Caco-2 (cell line): ENCODE measurements at places on chromosomes 1 and 21.

DNA sequence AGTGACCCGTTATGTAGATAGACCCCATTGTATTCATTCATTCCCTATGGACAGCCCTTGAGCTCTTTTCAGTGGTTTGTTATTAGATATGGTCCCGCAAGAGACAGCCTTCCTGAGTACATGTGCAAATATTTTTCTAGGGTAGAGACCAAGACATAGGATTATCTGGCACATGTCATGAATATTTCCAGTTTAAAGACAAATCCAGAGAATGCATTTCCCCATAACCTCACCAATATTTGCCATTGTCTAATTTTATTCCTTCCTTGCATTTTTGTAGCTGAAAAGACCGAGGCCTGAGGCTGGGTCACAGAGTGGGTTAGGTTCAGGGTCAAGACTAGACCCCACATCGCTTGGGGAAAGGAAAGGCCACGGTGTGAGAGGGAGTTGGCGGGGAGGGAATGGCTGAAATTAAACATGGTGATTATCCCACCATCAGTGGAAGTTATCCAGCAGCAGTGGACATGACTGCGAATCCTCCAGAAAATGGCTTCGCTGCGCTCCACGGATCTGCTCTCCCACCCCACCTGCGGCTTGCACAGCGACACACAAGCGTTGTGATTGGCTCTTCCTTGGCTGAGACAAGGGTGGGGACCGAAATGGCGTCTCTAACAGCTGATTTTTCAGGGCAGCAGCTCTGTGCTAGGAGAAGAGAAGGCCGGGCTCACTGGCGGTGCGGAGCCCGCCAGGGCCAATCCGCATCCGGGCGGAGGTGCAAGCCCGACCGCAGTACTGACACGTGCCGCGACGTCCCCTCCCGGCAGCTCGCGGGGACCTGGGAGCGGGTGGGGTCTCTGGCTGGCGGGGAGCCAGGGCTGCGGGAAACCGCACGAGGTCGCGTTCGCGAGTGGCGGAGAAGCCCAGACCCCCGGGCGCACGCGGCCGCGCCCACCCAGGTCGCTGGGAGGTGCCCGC, 16.1 kb upstream of the STMN1 start:
- peak; percentile 50 for DNase-seq
- H3K4me3 ChIP-seq, result peak overlapping the region; percentile 69
- no peaks in the 10 kb centered on the region for H3K36me3 ChIP-seq
- H3K27me3 ChIP-seq, result no peaks in the 10 kb centered on the region
- H3K27ac ChIP-seq, result peak overlapping the region; percentile 45
- peaks cover 6% of the 10 kb centered on the region for H3K4me1 ChIP-seq

GRCh38 chr1:180358649-180359048, 128.6 kb downstream of the LHX4 start:
- H3K27me3 ChIP-seq, result no peaks in the 10 kb centered on the region
- no peak overlapping the region for H3K27ac ChIP-seq
- no peak overlapping the region for H3K4me3 ChIP-seq

GRCh38 chr1:209218981-209219380, 364.5 kb upstream of the CAMK1G start:
- no peak overlapping the region for H3K4me3 ChIP-seq
- H3K27me3 ChIP-seq, result no peaks in the 10 kb centered on the region
- H3K36me3 ChIP-seq, result no peaks in the 10 kb centered on the region
- no peak overlapping the region for H3K27ac ChIP-seq
- no peaks in the 10 kb centered on the region for H3K4me1 ChIP-seq
- no peak for DNase-seq

DNA sequence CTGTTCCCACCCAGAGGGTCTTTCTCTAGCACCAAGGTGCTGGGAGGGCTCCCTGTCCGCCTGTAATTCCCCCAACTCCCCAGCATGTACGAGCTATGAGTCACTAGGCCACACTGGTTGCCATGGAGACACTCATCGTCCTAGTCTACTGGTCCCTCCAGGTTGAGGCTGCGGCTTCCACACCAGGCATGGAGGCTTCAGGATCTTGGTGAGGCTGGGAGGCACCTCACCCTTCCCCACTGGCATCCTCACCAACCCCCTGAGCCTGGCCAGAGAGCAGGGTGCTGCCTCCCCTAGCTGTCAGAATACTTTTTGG, 75.6 kb upstream of the KAZN start:
- no peaks in the 10 kb centered on the region for H3K4me1 ChIP-seq
- no peak for DNase-seq
- no peaks in the 10 kb centered on the region for H3K27me3 ChIP-seq
- H3K36me3 ChIP-seq, result no peaks in the 10 kb centered on the region
- H3K27ac ChIP-seq, result no peak overlapping the region
- H3K4me3 ChIP-seq, result no peak overlapping the region

GRCh38 chr21:37219761-37220432, 47.2 kb downstream of the VPS26C start:
- DNase-seq, result peak; percentile 63
- no peaks in the 10 kb centered on the region for H3K36me3 ChIP-seq
- no peaks in the 10 kb centered on the region for H3K4me1 ChIP-seq
- H3K4me3 ChIP-seq, result peak overlapping the region; percentile 79
- no peaks in the 10 kb centered on the region for H3K27me3 ChIP-seq

- no peak overlapping the region for H3K27ac ChIP-seq
- no peak for DNase-seq
- H3K4me1 ChIP-seq, result no peaks in the 10 kb centered on the region
- H3K27me3 ChIP-seq, result no peaks in the 10 kb centered on the region
- no peaks in the 10 kb centered on the region for H3K36me3 ChIP-seq
Observed at GRCh38 chr1:42807056-42807668, 9.8 kb upstream of the ERMAP start.

DNA sequence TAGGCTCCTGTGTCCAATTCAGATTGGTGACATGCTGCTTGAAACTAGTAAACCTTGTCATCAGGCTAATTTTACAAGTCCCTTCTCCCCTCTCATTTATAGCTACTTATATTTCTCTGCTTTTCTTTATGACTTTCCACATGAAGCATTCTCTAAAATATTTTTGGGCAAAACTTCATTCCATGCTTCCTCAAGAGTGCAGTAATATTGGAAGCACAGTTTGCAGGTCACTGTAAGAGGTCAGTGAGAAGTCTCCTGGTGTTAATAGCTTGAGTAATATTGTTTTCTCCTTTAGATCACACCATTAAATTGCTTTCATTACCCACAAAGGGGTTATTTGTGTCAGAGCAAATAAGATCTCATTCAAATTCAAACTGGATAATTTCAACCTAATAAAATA, 46.6 kb downstream of the LPAR3 start:
- H3K36me3 ChIP-seq, result no peaks in the 10 kb centered on the region
- H3K27me3 ChIP-seq, result no peaks in the 10 kb centered on the region
- H3K4me1 ChIP-seq, result no peaks in the 10 kb centered on the region
- no peak for DNase-seq
